Activated CD4-positive, alpha-beta memory T cell treated with anti-CD3 and anti-CD28 coated beads, Interleukin-2, amount 10 ng/mL, durations not matched to agents 7 days and 5 days (primary cell): ENCODE measurements at places on chromosomes 16 and 17. TPM values are rescaled to one million over a fixed set of nuclear protein-coding genes. Genes with fewer than 3 reads are reported as not detected.
A peak's percentile ranks its signal among the peaks of the same experiment; 100 is the strongest.

The EFCAB13 gene
- 6.4 TPM for total RNA-seq

- DNase-seq = no peak
Measured at GRCh38 chr16:79437764-79438751, 162.5 kb downstream of the MAF start.

GRCh38 chr17:79612468-79613194 is 1.8 kb upstream of the RBFOX3 start:
- DNase-seq = peak; percentile 62

- no peak for DNase-seq
Measured at GRCh38 chr17:43020789-43021740, 1.1 kb downstream of the VAT1 start.

The CBX8 gene
- total RNA-seq = 6.7 TPM

The PLA2G10 gene
- total RNA-seq = not detected

GRCh38 chr16:23837553-23838308 is 1.9 kb downstream of the PRKCB start:
- DNase-seq = no peak

- DNase-seq = no peak
Measured at GRCh38 chr16:86568677-86569623, 2.3 kb downstream of the FOXC2 start.

DNA sequence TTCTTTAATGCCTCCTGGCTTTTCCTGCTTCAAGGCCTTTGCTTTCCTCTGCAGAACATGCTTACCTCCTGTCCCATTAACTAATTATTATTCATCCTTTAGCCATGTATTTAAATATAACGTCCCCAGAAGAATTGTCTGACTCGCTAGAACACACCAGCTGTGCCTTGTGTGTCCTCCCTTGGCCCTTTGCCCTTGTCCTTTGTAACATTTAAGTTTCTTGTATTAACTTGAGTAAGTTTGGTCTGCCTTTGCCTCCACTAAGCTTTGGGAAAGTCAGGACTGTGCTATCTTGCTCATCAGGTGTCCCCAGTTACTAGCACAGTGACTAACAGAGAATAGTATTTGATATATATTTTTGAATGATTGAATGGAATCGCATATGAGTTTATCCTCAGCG is 29.6 kb upstream of the ABCA9 start:
- DNase-seq = no peak

The SNX20 gene
- total RNA-seq = 94.7 TPM

The HLF gene
- total RNA-seq = 2.8 TPM

GRCh38 chr16:77330332-77331042 is 104.3 kb downstream of the ADAMTS18 start:
- DNase-seq = no peak

The COPRS gene
- 16.5 TPM for total RNA-seq

The CDH8 gene
- total RNA-seq = not detected

GRCh38 chr16:4392382-4393239 is 21.0 kb downstream of the VASN start:
- no peak for DNase-seq

DNA sequence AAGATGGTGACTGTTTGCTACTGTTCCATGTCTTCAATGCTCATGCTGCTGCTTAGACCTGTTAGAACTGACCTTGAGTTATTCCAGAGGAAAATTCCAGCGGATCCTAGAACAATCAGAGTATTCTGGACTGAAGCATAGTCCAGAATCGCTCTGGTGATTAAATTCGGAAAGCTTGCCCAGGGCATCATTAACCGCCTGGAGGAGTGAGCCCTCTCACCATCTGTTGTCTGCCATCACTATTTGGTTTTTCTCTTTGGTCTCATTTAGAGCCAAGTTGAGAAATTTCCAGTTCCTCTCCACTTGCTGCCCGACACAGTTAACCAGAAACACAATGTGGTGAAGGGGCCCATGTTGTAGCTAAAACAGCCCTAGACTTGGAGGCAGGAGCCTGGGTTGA is 104.1 kb downstream of the BMERB1 start:
- DNase-seq = no peak

GRCh38 chr16:70694088-70694867 is 8.4 kb upstream of the MTSS2 start:
- DNase-seq = no peak

DNA sequence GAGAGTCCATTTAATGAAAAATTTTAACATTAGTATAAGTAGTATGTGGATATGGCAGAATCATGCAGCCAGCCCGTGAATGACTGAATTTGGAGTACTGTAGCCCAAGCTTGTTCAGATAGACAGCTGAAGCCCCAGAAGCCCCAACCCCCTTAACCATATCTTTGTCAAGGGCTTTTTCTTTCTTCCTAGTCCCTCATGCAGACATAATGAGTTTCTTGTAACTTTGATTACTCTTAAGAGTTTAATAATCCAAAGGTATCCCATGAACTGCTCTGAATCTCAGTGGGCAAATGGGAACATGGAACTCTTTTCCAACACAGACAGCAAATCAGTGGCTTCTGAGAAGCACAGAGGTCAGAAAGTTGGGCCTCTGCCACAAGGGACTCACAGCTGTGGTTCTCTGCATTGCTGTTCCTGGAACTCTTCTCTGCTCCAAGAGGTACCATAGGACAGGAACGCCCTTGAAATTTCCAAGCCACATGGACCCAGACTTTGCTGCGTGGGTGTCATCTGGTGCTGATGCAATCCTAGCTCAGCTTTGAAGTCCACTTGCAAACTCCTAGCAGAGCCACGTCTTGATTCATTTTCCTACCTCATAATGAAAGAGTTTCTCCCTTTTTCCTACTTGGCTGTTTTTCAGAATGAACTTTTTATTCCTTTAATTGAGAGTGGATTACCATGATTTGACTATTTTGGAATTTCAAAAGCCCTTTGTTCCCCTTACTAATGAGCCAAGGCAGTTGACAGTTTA is 18.1 kb downstream of the LYRM1 start:
- DNase-seq = no peak

DNA sequence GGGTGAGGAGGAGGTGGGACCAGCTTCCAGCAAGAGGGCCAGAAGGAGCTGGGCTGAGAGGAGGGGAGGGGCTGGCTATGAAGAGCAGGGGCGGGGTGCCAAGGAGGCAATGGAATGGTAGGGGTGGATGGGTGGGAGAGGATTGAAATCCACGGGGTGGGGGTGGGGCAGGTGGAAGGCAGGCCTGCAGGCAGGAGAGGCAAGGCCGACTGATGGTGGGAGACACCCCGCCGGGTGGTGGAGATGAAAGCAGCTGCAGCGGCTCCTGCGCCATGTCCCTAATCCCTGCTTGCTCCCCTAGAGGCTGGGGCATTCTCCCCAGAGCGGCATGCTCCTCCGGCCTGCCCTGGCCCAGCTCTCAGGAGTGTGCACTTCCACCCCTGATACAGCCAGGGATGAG is 27.8 kb upstream of the TAC4 start:
- DNase-seq = no peak

- DNase-seq = peak; percentile 26
Measured at GRCh38 chr16:24036614-24037013, 200.8 kb downstream of the PRKCB start.

The KRTAP2-2 gene
- total RNA-seq = not detected

The CDH3 gene
- total RNA-seq = 0.15 TPM

DNA sequence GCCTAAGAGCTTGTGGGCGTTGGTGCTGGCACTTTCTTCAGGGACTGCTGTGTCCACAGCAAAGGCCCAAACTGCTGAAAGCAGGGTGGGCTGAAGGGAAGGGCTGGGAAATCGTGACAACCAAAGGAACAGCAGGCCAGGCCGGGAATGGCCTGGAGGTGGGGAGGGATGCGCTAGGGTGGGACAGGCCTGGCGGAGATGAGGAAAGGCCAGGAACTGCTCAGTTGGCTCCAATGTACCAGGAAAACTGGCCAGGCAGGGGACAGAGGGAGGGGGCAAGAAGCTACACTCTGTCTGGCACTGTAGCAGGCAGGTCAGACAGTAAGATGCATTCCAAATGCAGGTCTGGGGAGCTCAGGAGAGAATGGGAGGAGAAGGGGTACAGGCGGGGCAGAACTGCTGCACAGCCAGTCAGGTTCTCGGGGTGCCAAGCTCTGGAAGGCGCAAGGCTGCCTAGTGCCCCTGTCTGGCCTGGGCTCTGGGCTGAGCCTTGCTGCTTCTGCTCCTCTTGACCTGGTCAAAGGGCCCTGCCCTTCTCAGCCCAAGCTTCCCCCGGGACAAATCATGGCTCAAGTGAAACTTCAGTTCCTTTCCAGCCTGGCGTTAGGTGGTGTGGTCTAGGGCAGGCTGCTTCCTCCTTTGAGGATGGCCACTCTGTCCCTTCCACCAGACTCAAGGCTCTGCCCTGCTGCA is 7.3 kb downstream of the PNMT start:
- no peak for DNase-seq

DNA sequence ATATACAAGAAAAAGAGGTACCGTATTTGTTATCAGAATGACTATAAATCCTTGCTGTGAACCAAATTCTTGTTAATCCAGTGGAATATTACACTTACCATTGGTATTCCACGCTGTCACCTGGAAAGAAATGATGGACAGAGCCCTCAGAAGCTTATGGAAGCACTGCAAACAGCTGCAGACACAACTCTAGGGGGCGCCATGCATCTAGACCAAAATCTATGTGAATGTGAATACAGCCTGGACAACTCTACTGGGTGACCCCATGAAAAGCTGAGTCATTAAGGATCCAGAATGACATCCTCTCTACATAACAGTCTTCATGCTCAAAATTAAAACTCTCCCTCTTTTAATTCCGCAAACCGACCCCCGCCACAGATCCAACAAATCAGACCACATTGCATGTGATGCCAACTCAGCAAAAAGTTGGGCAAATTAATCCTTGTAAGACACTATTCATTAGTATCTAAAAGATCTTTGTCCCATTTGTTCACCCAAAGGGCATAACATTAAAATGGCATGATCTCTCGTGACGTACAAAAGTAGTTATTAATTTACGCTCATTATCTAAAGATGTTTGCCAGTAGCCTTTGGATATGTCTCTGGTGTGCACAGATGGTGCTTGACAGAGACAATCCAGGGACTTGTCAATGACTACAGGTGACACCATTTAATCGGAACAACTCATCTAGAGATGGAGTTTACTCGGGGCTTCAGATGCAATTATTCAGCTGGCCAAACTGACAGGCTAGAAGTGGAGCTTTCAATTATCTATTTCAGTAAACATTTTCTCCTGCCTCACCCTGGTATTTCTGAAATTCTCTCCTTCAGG is 552.7 kb upstream of the PSMD7 start:
- no peak for DNase-seq

The RCVRN gene
- total RNA-seq = not detected

- no peak for DNase-seq
Measured at GRCh38 chr17:66620528-66620927, 214.4 kb upstream of the CACNG5 start.

The IGF2BP1 gene
- not detected for total RNA-seq

The TCF25 gene
- total RNA-seq = 192 TPM

GRCh38 chr17:73900516-73900915 is 256.3 kb upstream of the SDK2 start:
- no peak for DNase-seq

- no peak for DNase-seq
Measured at GRCh38 chr16:53262645-53263044, 171.6 kb upstream of the RBL2 start.

The C1QTNF8 gene
- total RNA-seq = not detected

The CD300LF gene
- total RNA-seq = not detected

DNA sequence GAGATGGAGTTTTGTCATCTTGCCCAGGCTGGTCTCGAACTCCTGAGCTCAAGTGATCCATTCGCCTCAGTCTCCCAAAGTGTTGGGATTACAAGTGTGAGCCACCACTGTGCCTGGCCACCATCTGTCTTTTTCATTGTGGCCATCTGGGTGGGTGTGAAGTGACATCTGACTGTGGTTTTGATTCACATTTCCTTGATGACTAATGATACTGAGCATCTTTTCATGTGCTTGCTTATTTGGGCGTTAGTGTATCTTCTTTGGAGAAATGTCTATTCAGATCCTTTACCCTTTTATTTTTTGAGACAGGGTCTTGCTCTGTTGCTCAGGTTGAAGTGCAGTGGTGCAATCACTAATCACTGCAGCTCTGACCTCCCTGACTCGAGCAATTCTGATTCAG is 53.9 kb upstream of the ERN1 start:
- peak; percentile 28 for DNase-seq

DNA sequence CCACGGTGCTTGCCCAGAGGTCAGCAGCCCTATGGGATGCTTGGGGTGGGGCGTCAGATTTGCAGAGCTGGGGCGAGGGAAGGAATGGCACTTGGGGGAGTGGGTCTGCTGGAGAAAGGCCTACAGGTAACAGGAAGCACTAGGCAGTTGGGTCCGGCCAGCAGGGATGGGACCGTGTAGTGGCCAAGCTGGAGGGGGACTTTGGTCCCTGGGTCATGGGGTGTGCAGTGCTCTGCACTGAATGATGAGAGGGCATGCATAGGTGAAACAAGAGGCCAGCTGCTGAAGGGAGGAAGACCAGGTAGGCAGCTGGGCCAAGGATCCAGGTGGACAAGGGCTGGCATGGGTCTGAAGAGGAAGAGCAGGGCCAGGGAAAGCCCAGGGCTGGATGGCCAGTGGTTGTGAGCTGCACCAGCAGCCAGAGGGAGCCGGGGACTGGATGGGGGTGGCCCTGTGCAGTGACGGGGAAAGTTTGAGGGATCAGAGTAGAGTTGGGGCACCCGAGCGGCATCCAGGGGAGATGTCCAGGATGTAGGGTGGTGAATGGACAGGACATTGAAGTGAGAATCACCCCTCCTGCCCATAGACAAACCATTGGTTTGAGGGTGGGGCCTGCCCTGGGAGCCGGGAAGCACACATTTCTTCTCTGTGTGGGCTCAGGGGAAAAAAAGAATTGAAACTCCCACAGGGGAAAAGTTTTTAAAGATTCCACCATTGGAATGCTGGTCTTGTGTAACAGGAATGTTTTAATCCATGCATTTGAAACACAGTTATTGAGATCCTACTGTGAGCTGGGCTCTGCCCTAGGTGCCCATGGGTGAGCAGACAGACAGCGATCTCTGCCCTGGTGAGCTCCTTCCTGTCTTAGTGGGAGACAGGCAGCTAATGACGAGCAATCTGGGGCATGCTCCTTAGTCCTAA is 25.1 kb downstream of the RAI1 start:
- no peak for DNase-seq

- peak; percentile 83 for DNase-seq
Measured at GRCh38 chr17:27473748-27474609, 17.7 kb downstream of the KSR1 start.

The NHLRC4 gene
- 2.3 TPM for total RNA-seq

The AATK gene
- total RNA-seq = 1.1 TPM

The ETV4 gene
- 3.6 TPM for total RNA-seq
